ENCODE measurements at places on chromosomes 13 and 19.

DNA sequence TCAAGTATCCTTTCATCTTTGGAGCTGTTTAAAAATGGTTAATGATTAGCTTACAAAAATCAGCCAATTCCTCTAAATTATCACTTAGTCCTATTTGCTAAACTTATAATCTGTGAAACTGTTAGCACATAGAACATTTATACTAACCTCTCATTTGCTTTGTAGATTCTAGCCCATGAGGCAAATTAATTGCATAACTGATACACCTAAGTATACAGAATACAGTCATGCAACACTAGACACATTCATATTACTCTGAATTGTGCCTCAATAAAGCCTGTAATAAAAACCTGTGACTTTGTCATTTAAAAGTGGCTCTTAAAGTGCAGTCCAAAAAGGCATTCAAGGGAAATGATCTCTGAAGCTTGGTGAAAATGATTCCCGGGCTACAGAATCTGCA, 21.0 kb downstream of the SERPINE3 start:
- DNase-seq, result no peak

GRCh38 chr13:44211704-44212346, 161.8 kb upstream of the SERP2 start:
- no peak for DNase-seq

- peak; percentile 72 for DNase-seq
Observed at GRCh38 chr19:12777217-12778016, 2.1 kb upstream of the HOOK2 start.

DNA sequence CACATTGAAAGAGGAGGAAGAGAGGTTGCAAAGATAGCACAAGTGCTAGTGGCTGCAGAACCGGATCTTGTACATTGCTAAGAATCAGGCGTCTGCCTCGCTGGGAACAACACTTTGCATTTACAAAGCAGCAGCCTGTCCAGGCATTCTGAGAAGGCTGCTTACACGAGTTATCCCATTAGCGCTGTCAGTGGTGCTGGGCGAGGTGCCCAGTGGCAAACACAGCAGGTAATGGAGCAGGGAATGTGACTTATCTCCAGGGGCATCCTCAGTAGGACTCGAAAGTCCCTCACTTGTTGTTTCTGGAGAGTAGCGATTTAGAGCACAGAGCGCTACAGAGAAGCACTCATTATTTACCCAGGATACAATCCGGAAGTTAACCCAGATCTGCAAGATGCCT, 209.6 kb downstream of the OLFM4 start:
- DNase-seq, result no peak

GRCh38 chr13:30149248-30149647, 158.1 kb downstream of the KATNAL1 start:
- no peak for DNase-seq

DNA sequence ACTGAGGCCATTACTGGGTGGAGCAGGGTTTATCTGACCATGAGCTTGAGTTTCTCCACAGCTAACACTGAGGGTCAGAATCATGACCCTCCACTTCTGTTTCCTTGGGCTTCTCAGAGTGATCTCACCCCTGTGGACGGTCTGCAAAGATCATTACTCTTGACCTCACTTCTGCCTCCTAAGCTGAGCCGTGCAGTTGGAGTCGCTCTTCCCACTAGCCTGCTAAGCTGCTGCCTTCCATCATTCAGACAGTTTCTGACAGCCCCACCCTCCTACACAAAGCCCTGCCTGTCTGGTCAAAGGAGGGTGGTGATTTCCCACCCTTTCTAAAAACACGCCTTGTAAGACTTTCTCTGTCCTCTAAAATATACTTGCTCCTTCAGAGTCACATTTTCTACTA, 9.3 kb upstream of the FRY start:
- no peak for DNase-seq

DNA sequence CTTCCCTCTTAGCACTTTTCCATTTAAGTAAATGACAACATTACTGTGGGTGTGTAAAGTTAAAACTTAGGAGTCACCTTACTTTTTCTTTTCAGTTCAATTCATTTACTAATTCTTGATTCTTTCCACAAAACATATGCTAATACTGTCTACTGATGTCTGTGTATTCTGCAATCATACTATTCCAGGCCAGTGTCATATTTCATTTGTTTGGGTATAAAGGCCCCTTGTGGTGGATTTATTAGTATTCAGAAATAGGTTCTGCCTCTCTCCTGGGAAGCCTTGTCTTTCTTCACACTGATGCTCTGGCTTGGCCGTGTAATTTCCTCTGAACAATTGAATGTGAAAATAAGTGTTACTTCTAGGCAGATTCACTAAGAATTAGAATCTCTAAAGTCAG, 621.9 kb upstream of the SPRY2 start:
- no peak for DNase-seq

GRCh38 chr19:33508941-33509614, 12.5 kb downstream of the PEPD start:
- DNase-seq, result no peak
